Lung microvascular endothelial cell (primary cell): ENCODE measurements at places on chromosomes 11 and 22.

GRCh38 chr11:79367844-79368243 is 73.0 kb downstream of the TENM4 start:
- no peak for DNase-seq

DNA sequence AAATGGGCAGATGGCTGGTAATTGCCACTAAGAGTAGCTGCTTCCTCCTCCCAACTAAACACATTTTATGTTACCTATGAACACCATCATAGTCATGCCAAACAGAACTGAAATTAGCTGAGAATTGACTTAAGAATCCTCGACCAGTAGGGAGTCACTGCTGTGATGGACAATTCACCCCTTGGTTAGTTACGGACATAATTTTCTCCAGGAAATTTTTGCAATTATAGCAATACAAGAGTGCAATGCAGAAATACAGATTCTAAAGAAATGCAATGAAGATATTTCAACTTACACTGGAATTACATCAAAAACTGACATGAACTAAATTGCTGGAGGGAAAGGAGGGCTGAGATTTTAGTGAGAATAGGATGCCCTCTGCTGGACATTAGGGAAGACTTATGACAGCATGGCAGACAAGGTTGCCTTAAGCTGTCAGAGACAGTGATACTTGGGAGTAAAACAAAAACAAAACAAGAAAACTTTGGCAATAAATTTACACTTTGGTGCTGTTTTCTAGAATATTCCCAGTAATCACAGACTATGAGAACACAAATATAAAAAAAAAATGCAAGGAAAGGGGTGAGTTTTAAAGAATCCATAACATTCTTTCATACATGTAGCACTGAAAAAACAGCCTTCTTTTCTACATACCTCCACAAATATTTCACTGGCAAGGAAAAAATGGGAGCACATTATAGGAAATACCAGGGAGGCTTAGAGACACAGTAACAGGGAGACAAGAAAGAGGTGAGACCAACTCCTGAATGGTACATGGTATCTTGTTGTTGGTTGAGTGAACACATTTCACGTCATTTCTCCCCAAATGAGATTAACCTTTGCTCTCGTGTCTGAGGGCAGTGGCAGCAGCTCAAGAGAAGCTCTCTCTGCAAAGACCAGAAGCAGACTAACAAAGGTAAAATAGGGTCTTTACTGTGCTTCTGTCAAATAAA is 11.2 kb upstream of the PPP2R1B start:
- DNase-seq = peak; percentile 83

DNA sequence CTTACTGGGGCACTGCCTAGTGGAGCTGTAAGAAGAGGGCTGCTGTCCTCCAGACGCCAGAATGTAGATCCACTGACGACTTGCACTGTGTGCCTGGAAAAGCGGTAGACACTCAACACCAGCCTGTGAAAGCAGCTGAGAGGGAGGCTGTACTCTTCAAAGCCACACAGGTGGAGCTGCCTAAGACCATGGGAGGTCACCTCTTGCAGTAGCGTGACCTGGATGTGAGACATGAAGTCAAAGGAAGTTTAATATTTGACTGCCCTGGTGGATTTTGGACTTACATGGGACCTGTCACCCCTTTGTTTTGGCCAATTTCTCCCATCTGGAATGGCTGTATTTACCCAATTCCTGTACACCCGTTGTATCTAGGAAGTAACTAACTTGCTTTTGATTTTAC is 196.6 kb upstream of the CTSC start:
- DNase-seq = no peak

DNA sequence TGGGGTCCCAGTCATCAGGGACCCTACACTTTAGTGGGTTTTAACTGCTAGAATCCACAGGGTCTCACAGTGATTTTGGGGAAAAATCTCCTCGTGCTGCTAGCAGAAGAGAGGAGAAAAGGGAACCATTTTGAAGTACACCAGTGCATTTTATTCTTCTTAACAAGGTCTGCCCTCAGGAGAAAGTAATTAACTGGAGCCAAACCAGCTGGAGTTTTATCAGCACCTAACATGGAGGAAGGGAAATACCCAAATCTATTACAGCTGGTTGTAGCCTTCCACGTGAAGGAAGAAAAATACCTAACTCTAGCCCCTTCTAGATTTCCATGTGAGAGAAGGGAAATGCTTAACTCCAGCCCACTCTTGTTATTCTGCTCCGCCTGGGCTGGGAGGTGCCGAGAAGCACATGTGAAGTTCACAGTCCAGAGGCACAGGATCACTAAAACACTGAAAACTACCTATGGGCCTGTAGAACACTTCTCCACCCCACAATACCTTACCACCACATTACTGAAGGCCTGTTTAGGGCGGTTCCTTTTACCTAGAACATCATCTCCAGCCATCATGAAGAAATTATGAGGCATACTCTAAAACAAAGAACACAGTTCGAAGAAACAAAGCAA is 31.3 kb upstream of the TEAD1 start:
- DNase-seq = no peak

DNA sequence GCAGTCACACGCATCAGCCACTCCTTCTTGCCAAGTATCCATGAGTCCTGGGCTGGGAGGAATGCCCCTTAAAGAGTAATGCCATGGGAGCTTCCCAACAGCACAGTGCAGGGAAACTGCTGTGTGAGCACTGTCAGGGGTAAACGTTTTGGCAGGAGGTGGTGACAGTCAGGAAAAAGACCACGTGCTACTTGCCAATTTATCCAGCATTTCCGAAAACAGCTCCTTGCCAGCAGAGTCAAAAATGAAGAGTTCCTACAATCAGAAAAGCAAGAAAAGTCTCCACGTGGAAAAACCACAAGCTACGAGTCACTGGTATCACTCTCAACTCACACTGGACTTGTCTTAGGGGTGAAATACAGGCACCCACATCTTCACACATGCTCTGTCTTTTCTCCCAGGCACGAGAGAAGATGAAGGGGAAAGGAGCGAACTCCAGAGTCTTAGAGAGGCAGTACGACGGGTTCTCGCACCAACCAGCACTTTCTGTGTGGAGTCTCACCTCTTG is 9.9 kb downstream of the IFT27 start:
- DNase-seq = no peak

GRCh38 chr11:83079820-83080219 is 8.1 kb upstream of the RAB30 start:
- no peak for DNase-seq

GRCh38 chr11:65427691-65428577 is 5.3 kb downstream of the NEAT1 start:
- peak; percentile 68 for DNase-seq

GRCh38 chr11:45285930-45286632 is at the start of gene SYT13:
TSS of gene SYT13 (minus strand) at chr11:45286341. CDS start at chr11:45286207, 134 bp downstream.
- no peak for DNase-seq

GRCh38 chr11:10653261-10653660 is 40.3 kb downstream of the IRAG1 start:
- no peak for DNase-seq

DNA sequence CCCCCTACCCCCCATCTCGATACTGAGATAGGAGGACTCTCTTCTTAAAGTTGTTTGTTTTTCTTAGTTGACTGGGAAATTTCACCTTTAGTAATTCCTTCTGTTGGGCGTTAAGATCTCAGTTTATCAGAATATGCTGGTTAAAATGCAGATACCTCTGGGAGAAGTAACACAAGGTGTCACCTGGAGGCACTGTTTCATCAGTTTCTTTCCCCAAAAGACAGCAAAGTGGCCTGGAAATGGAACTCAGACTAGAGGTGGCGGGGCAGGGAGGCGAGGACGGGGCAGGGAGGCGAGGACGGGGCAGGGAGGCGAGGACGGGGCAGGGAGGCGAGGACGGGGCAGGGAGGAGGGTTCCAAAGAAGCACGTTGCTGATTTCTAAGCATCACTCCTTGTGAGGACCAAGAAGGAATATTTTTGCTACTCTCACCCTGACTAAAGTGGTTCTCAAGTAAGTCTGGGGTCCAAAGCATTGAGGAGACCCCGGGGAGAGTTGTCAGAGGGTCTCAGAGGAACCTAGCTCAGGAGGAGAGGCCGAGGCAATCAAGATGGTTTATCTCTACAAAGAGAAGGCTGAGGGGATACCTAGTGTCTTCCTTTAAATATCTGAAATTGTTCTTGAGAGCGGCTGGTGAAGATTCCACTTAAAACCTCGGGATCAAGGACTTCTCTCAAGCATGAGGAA is 147.0 kb upstream of the B3GAT1 start:
- DNase-seq = no peak

- no peak for DNase-seq
These were observed 3.0 kb upstream of the APOL4 start for GRCh38 chr22:36204632-36205015.

DNA sequence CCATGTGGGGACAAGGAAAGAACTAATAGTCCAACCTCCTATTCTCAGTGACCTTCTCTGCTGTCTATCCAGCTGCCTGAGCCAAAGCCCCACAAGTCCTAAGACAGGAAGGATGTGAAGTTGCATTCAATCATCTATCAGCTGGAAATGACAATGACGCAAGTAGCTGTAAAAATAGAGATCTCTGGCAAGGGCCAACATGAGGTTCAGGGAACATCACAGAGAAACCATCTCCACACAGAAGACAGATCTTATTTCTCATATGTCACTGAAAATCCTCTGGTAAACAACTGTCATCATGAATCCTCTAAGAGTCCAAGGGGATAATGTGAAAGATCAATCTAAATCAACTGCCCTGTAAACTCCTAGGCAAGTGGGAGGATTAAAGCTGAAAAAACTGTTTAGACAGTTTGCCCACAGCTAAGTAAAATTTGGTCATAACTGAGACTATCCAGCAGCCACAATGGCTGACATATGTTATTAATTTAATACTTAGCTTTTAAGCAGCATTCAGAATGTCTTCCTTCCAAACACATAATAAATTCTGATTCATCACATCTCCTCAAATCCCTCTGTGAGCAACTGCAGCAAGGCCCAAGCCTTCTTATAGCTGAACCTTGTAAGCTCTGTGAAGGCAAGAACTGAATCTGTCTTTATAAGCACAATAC is 52.1 kb downstream of the ALG9 start:
- DNase-seq = peak; percentile 90

- DNase-seq = peak; percentile 73
These were observed 19.3 kb downstream of the MTFP1 start for GRCh38 chr22:30444632-30445437.

DNA sequence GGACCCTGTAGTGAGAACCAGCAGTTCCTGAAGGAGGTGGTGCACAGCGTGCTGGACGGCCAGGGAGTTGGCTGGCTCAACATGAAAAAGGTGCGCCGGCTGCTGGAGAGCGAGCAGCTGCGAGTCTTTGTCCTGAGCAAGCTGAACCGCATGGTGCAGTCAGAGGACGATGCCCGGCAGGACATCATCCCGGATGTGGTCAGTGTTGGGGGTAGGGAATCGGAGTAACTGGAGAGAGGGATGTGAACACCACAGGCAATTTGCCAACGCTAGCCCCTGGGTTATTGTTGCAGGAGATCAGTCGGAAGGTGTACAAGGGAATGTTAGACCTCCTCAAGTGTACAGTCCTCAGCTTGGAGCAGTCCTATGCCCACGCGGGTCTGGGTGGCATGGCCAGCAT is 19.9 kb downstream of the MADD start:
- no peak for DNase-seq

DNA sequence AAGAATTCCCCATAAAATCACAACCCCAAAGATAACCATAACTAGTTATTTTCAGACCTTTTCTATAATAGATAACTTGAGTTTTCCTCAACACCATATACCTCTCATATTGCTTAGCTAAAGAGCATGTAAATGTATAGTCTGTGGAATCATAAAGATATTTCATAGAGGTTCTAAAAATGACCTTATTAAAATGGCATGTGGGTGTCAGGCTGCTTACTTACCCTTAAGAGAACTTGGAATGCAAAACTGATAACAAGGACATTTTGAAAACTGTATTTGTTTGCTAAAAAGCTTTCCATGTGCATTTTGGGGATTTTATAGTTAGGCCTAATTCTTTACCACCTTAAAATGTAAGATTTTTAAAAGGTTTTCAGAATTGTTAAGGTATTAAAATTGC is 4.7 kb downstream of the SIK2 start:
- no peak for DNase-seq

GRCh38 chr22:29772170-29772641 is 5.0 kb downstream of the UQCR10 start:
- peak; percentile 59 for DNase-seq
